ENCODE measurements at places on chromosomes 7 and 10.

DNA sequence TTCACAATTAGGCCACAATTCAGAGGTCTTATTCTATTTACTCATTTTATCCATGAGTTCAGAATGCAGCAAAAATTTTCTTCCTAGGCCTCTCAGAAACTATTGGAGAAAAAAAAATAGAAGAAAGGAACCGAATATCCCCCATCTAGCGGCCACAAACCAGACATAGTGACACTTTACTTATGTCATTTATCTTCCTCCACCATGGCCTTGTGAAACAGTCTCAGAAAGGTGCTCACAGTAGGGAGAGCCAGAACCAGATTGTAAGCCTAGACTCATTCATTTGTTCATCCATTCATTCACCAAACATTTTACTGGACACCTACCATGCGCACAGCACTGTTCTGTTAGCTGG is 16.0 kb downstream of the CREB3L2 start:
- no peak for DNase-seq

GRCh38 chr7:28452681-28453080 is 40.4 kb downstream of the CREB5 start:
- DNase-seq = no peak

DNA sequence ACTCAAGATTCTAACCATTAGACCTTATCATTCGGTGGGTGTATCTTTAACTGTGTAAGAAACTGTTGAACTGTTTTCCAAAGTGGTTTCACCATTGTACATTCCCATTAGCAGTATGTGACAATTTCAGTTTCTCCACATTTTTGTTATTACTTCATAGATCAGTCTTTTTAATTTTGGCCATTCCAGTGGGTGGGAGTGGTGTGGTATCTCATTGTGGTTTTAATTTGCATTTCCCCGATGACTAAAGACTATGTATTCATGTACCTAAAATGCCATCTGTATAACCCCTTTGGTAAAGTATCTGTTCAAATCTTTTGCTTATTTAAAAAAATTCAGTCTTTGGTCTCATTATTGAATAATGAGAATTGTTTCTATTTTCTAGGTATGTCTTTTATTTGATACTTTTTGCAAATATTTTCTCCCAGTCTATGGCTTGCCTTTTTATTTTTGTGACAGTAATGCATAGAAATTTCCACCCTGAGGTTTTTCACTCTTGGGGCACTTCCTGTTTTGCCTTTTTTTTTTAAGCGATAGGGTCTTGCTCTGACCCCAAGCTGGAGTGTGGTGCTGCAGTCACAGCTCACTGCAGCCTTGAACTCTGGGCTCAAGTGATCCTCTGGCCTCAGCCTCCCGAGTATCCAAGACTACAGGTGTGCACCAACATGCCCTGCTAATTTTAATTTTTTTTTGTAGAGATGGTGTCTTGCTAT is 141.1 kb upstream of the ITGB1 start:
- no peak for DNase-seq

DNA sequence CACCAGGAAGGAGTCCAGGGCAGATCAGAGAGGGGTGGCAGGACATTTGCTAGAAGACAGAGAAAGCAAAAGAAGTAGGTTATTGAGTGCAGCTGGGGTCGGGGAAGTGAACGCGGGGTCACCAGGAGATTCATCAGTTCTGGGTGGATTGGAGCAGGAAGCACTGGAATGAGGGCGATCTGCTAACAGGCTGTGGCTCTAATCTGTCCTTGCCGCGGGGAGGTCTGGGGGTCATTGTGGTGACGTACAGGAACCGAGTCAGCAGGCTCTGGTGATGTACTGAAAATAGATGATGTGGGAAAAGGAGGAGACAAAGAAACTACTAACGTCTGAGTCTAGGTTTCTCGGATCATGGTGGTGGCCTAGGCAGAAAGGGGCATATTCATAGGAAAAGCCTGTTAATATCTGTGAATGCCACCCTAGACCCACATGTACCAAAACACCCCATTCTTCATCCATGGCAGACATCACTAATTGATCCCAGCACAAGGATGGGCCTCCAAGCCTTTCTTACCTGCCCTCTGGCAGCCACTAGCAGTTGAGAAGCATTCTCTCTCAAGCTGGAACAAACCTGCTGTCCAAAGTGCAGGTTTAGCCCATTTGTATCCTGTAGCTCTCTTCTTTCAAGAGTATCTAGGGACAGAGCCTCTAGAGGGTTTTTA is 134.5 kb downstream of the C10orf105 start:
- DNase-seq = no peak

- no peak for DNase-seq
Measured at GRCh38 chr7:80449836-80450235, 62.0 kb downstream of the GNAT3 start.

DNA sequence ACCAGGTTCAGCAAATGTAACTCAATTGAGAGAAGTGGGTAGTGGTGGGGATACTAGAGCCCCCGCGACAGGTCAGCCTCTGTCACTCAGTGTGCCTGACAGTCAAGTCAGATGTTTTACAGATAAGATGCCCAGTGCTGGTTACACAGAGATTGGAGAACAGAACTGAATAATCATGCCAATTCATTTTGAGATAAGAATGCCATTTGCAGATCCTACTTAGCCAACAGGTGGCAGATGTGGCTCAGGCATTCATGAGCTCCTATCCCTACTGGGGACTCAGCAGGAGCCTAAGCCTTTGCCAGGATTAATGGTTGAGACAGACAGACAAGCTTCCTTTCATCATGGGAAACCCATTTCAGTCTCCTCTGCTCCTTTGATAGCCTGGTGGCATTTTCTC is 137.8 kb downstream of the MAPK8 start:
- peak; percentile 75 for DNase-seq

GRCh38 chr7:103989200-103989784 is at the start of gene RELN:
Gene RELN, minus strand, starts transcription at chr7:103989658. Its CDS starts 302 bp downstream, at chr7:103989356.
- DNase-seq = peak; percentile 85

GRCh38 chr7:156002362-156003066 is 190.3 kb upstream of the SHH start:
- DNase-seq = no peak

DNA sequence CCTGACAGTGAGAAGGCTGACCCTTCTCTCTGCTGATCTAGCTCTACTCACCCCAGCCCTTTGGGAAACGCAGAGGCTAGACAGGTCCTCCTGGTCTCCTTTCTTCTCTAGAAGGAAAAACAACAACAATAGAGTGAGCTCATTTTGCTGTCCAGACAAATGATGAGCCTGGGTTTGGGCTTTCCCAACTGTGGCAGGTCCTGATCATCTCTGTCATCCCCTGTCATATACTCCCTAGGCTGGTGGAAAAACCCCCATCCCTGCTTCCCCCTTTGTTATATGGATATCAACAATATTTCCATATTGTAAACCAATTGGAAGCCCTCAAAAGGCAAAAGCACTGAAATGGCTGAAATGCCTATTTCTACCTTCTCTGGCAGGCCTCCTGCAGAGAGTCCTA is 9.2 kb upstream of the DDIT4 start:
- no peak for DNase-seq

GRCh38 chr7:138755842-138756590 is 41.8 kb upstream of the TMEM213 start:
- no peak for DNase-seq

- DNase-seq = no peak
Measured at GRCh38 chr10:88525371-88526069, 57.6 kb downstream of the RNLS start.

- peak; percentile 36 for DNase-seq
Measured at GRCh38 chr10:34116220-34116641, 698.9 kb downstream of the PARD3 start.

DNA sequence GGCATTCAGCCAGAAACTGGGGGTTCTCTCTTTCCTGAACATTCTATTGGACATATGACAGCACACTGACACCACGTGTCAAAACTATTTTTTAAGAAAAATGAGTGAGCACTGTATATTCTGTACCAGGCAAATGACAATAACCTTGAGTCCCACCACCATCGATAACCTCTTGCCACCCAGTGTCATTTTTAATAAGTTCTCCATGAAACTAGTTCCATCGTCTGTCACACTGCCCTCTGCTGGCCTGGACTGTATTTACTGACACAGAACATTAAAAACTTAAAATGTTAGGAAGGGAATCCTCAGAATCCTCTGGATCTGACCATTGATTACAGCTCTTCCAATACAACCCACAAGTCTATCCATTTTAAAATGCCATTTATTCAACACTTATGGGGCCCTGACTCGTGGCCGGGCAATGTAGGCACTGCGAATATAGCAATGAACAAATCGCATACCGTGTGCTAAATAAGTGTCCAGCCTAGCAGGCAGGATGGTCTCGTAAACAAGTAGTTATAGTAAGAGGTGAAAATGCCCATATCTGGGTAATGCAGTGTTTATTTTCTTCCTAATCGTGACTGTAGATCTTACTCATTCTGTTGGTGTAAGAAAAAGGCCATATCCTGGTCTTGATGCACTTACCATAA is 35.9 kb upstream of the CACNB2 start:
- DNase-seq = peak; percentile 34

DNA sequence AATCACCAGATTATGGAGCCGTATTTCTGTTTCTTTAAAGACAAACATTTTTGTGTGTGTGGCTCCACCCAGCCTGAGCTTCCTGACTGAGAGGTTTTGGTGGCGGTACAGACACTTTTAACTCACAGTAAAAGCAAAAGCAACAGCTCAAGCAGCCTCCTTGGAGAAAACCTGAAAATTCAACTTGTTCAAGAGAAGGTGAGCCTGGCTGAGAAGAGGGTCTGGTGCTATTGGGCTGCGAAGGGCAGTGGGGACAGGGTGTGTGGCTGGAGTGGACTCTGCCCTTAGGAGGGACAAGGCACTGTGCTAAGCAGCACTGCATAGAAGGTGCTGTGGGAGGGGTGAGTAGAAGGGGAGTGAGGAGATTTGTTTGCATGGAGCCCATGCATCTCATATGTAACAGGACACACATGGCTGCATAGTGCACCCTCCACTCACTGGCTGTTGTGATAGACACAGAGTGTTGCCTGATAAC is at the start of gene GIMAP7:
Gene GIMAP7, plus strand, starts transcription at position 125 of the 475 bp plus-strand sequence. CDS start 5,103 bp downstream, outside the sequence.
- no peak for DNase-seq

DNA sequence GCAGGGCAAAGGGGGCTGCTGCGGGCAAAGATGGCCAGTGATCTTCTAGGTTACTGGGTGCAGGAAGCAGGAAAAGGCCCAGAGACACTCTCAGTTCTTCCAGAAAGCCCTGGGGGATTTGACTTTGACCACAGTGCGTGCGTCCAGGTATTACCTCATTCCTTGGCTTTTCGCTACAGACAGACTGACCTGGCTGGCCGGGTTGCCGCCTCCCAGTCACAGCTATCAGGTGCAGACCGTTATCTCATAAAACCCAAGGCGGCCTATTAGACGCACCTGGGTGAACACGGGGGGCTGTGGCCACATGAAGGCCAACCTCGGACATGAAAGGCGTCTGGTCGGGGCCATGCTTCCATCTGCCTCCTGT is 80.3 kb downstream of the FOXL3 start:
- no peak for DNase-seq

DNA sequence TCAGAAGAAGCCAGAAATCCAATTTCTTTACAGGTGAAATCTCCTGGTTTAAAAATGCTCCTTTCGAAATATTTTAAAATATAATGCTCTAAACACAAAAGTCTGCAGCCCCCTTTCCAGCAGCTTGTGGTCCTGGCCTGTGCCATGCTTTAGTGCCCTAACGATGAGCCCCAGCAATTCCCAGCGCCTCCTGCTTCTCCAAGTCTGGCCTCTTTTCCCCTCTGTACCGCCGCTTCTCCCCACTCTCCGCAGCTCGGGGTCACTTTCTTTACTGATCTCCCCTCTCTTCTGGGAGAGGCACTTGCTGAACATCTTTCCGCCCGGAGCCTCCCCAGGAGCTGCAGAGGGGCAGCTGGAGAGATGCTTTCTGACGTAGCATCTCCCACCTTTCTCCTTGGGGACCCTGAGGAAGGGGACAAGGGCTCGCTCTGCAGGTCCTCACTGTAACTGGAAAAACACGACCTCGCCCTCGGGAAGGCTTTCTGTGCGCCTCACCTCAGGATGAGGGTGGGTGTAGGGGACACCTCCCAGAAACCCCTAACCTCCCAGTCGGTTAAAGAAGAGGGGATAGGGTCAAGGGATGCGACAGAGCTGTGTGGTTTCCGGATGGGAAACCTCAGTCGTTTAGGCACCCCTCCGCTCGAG is 565 bp upstream of the INA start:
- DNase-seq = peak; percentile 39

DNA sequence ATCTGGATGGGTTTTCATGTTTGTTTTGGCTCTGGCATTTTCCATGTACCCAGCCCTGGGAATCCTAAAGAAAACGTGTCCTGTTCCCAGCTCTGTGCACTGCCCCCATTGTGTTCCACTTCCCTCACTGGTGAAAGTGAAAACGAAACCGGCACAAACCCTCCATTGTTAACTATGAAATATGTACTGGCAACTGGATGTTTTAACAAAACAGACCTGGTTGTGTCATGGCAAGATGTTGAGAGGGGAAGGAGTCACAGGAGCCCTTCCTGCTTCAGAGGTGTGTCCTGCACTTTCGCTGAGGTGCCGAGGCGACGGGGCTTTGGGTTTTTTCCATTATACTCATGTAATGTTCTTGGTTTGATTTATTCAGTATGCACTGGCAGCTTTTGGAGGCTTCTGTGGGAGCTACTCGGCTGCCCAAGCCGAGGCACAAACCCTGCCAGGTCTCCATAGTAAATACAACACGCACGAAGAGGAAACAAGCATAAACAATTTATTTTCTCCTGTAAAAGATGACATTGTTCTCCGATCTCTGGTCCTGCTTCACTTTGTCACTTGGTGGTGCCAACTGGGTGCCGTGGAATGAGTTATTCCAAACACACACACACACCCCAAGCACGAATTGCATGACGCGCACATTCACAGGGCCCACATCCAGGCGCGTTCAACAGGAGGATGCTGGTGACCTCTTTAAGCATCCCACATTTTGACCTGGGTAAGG is 118.2 kb downstream of the CDK6 start:
- no peak for DNase-seq

DNA sequence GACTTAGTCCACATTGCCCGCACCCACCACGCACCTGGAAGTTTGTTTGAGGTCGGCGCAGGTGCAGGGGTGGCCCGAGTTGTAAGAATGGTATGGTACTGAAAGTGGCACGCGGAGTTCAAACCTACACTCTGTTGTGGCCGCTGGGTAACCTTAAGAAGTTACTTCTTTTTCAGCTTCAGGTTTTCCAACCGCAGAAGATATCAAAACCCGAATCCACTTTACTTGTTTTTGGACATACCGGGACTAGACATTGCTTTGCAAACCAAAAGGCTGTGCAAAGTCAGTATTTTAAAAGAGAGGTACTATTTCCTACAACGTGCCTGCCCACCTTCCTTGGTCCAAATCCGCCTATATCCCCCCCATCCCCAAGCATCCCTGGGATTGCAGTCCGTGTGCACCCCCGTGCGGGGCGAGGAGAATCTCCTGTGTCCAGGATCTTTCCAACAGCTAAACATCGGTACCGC is 1.0 kb downstream of the IGFBP3 start:
- no peak for DNase-seq
